ENCODE measurements at places on chromosomes 1 and 21.
A peak's percentile ranks its signal among the peaks of the same experiment; 100 is the strongest.

GRCh38 chr1:58735586-58735985, 35.7 kb upstream of the MYSM1 start:
- no peak for DNase-seq

DNA sequence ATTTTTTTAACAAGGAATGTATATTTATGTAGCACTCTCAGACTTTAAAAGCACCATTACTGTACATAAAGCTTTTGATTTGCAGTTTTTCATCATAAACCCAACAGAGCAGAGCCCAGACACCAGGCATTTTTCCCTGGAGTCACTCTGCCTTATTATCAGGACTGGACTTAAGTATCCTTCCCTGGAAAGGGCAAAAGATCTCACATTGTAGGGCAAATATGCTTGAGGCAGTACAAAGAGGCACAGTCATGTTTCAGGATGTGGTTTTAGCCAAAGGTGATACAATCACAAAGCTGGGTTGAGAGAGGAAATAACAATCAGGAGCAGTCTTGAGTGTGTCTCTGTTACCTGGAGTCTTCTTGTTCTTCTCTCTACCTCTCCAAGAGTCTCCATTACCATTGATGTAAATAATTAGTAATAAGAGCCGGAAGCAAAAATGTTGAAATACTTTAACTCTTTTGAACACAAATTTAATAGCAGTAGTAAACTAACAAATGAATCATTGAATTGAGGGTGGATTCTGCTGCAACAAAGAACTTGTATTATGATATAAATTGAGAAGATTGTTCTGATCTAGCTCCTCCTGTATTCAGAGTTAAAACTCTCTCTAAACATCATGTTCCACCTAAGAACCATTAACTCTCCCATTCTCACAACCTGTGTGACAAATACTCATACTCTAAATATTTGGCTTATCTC, 160.5 kb downstream of the LTN1 start:
- DNase-seq = no peak

- no peak for DNase-seq
These were observed 52.1 kb upstream of the ZBTB40 start for GRCh38 chr1:22399421-22400091.

GRCh38 chr1:51570063-51570710, 46.7 kb upstream of the OSBPL9 start:
- no peak for DNase-seq

DNA sequence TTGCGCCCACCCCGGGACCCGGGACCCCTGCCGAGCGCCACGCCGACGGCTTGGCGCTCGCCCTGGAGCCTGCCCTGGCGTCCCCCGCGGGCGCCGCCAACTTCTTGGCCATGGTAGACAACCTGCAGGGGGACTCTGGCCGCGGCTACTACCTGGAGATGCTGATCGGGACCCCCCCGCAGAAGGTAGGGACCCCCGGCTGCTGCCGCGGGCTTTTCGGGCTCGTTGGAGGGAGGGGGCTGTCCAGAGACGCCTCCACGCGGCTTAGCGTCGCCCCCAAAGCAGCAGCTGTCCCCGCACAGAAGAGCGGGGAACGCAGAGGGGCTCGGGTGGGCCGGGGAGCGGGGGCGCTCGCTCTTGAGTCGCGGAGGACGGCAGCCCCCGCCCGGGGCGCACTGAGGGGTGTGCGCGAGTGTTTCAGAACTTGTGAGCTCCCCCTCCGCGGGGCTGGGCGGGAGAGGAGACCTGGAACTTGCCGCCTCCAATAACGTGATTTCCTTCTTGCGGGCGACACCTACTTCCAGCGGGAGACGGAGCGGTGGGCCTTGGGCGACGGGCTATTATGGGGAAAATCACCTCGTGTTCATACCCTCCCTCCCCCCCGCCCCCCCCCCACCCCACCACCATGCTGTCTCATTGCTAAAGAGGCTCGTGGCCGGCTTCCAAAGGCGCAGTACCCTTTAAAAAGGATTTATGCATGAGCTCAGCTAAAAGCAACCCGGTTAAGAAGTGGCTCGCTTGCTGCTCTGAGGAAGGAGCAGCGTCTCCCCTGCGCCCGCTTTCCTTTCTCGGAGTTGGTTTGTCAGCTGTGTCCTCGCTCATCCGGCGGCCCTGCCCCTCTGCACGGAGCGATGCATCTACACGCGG, 664 bp downstream of the BACE2 start:
- DNase-seq = no peak

- no peak for DNase-seq
These were observed 2.3 kb upstream of the NRAS start for GRCh38 chr1:114718661-114719423.

GRCh38 chr1:201119206-201120197, 7.3 kb upstream of the CACNA1S start:
- DNase-seq = peak; percentile 8

DNA sequence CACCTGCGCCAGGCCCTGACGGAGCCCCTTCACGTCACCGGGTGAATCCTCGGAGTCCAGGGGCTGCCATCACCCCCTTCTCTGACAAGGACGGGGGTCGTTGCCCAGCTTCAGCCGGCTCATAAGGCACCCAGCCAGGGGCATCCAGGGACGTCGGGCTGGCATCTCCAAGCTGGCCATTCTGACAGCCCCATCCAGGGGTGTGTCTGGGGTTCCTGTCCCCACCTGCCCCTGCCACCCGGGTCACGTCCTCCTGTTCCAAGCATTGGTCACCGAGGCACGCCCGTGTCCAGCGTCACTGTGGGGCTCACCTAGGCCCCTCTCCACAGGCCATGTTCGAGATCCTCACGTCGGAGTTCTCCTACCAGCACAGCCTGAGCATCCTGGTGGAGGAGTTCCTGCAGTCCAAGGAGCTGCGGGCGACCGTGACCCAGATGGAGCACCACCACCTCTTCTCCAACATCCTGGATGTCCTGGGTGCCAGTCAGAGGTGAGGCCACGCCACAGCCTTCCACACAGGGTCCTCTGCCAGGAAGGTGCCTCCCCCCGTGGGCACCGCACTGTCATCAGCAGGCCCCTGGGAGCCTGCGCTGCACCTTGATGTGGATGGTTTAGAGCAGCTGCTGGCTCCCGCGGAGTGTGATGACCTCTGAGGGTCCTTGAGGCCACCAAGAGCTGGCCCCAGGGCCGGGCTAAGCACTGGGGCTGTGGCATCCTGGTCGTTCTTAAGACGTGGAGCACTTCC, 14.8 kb downstream of the ARHGEF16 start:
- DNase-seq = no peak

DNA sequence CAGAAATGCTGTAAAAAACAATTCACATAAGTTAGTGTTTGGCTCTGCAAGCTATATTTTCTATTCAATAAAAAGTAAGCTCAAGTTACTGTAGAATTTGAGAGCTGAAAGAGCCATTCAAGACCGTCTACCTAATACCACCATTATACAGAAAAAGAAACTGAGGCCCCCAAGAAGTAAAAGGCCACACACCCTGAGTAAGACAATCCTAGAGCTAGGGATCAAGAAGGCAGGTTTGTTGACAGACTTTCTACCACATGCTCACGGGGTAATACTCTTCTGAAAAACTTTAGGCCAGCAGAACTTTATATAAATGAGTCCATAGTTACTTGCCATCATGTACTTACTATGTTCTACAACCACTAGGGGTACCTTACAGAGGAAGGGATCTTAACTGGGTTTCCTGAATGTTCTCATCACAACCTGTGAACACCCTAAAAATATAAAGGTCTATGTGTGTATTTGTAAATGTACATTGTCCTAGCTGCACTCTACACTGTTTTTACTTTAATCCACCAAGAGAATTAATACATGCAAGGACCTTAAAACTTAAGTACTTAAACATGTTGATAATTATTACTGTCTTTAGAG, 2.7 kb downstream of the PSMG1 start:
- DNase-seq = no peak

GRCh38 chr1:201426479-201427310, 5.2 kb upstream of the TNNI1 start:
- DNase-seq = no peak

- DNase-seq = no peak
These were observed 26.9 kb upstream of the DDR2 start for GRCh38 chr1:162605225-162605927.

DNA sequence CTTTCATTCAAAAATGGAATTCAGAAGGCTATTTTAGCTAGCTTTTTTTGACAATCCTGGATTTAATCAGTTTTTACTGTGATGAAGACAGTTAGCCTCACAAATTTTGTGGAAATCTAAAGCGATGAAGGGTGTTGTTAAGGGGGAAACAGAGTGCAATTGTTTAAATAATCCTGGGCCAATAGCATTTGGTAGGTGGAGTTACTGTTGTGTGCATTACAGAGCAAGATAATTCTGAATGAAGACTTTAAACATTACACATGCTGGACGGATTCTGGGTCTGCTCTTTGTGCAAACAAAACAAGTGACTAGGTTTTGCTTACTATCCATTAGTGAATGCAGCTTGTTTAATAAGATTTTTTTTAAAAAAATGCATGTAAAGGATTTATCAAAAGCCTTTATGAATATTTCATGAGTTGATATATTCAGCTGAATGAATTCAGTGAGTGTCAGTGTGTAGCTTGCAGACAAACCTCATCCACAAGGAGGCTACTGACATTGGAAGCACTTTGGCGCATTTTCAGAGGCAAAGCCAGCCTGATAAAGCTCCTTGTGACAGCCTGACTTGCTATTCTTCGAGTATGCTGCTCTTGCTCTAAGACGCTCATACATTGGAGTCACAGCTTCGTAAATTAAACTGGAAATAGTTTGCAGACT, 199.6 kb downstream of the PDE4B start:
- DNase-seq = peak; percentile 66

DNA sequence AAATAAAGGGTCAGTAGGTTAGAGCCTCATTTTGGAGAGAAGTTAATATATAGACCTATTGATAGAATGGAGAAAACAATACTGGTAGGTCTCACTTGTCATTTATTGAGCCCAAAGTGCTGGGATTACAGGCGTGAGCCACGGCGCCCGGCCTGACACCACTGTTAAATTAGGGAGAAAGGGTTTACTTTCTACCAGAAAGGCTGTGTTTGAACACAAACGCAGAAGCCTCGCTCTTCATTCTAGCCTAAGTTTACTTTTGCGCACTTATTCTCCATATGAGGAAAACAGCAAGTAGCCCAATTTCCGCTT, 710 bp upstream of the PRPF3 start:
- no peak for DNase-seq

- DNase-seq = no peak
These were observed 831 bp downstream of the TMEM52 start for GRCh38 chr1:1917995-1918900.

- DNase-seq = no peak
These were observed 296.1 kb upstream of the LRRC7 start for GRCh38 chr1:69271587-69272125.

GRCh38 chr1:156886583-156887281, 6.8 kb upstream of the PEAR1 start:
- no peak for DNase-seq

- no peak for DNase-seq
These were observed 15.9 kb downstream of the ERRFI1 start for GRCh38 chr1:8010080-8010664.

DNA sequence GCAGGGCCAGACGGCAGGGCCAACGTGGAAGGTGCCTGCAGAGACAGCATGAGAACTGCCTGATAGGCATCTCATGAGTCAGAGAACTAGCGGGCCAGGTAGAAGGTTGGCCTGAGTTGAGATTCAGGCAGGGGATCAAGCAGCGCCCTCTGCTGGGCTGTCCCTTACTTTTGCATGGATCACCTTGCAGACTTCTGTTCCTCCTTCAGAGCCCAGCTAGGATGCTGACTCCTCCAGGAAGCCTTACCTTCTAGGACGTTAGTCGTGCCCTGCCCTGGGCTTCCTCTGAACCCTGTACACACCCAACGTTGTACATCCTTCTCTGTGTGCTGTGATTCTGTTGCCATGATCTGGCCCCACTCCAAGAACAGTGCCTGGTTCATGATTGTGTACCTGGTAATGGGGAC, 231.3 kb upstream of the VAMP3 start:
- no peak for DNase-seq

DNA sequence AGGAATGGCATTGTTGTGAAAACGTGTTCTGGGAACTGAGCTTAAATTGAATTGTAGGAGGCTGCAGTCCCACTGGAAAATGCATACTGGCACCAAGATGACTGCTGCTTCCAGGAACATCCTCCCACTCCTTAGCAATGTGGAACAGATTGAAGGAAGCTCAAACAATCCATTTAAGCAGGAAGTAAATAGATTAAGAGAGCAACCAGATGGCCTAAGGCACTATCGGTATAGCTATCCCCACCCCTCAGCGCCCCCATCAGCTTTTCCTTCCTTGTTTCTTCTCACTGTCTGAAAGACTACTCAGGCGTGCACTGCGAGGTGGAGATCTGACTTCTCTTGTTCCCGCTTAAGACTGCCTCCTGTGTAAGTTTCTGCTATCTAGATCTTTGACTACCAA, 4.0 kb upstream of the IFI16 start:
- DNase-seq = no peak

DNA sequence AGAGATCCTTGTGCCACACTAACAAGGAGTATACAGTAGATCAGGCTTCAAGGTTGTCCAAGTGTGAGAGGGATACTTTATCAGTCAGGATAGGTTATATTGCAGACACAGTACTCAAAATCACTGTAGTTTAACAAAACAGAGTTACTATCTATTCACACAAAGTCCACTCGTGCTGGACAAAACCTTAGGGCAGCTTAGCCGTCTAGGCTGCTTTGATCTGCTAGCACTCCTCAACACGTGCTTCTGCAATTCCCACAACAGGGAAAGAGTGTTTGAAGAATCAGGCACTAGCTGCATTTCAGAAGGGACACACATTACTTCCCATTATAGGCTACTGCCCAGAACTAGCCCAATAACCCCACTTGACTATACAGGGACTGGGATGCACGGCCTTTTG, 39.5 kb downstream of the MEF2D start:
- no peak for DNase-seq

- no peak for DNase-seq
These were observed at the start of gene TMEM51 for GRCh38 chr1:15153184-15153841. Gene TMEM51, plus strand, starts transcription at chr1:15153747. Its CDS starts 61,341 bp downstream, at chr1:15215088.

DNA sequence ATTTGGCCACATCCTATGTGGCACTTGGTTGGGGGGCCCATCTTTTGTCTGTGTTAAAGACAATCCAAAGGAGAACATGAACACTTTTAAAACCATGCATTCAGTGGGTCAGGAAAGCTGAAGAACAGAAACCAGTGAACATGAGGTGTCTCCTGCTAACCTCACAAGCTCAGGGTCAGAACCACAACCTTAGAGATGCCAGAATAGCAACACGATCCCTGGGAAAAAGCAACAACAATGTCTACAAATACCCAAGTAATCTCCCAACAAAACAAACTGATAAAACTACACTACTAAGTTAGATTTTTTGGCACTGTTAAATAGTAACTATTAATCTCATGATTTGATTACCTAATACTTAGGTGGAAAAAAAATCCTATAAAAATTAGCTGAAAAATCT, 34.1 kb upstream of the GNG4 start:
- DNase-seq = no peak

All from SK-N-MC (cell line).